COR-L47 (cell line): ENCODE measurements at places on chromosomes 2 and 18.

DNA sequence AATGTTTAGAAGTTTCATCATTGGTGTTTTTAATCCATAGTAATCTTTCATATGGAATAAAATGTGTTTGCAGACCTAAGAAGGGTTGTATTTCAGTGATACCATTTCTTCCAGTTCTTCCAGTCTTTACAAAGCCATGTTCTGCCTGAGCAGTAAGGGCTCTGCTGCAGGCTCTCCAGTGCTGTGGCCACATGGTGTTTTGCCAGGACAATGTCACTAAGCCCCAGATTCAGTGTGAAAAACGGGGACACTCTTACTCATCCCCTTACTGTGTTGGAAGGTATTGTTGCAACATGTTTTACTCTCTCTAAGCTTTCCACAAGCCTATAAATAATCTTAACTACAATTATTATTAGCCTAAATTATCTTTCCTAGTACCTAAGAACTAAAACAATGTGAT, 481.4 kb upstream of the CDH7 start:
- no peak for DNase-seq

- DNase-seq, result no peak
Observed at GRCh38 chr2:14418115-14418514, 214.4 kb upstream of the LRATD1 start.

DNA sequence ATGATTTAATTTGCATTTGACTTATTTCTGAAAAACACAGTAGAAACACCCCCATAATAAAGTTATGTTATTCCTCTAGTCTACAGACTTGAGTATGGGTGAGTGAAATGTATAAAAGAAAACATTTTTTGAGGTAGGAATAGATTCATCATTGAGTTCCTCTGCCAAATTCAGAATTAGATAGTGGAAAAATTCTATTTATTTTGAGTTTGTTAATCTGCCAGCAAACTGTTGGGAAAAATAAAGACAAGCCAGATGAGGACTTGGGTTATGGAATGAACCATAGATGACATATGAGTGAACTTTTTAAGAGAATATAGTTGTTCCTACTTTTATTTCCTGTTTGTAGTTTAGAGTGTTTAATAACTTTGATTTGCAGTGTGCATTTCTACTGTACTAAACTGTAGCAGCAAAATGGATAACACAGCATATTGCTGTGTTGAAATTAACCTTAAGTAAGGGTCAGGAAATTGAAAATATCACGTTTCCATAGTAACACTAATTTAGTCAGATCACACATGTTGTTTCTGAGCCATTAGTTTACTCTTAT, 35.6 kb upstream of the PNPT1 start:
- no peak for DNase-seq

- DNase-seq, result no peak
Observed at GRCh38 chr2:118726821-118727220, 120.6 kb downstream of the EN1 start.
